Urothelium cell line (cell line): ENCODE measurements at places on chromosomes 16 and 17.
A peak's percentile ranks its signal among the peaks of the same experiment; 100 is the strongest.

DNA sequence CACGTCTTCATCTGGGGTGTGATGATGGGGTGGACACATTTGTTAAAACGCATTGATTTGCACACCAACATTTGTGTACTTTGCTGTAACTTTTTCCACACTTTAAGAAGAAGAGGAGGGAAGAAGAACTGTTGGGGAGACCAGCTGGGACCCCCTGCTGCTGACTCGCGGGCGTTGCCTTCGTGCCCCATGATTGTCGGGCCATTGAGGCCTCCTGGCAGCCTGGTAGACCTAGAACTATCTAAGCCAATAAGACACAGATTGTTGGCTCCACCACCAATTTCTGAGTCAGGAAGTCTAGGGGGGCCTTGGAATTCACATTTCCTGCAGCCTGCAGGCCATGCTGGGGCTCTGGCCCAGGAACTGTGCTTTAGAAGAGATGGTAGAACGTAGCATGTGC lies 105.5 kb downstream of the TNFRSF13B start:
- DNase-seq = no peak

- DNase-seq = no peak
These were observed 274.2 kb downstream of the XYLT1 start for GRCh38 chr16:17196526-17196925.

DNA sequence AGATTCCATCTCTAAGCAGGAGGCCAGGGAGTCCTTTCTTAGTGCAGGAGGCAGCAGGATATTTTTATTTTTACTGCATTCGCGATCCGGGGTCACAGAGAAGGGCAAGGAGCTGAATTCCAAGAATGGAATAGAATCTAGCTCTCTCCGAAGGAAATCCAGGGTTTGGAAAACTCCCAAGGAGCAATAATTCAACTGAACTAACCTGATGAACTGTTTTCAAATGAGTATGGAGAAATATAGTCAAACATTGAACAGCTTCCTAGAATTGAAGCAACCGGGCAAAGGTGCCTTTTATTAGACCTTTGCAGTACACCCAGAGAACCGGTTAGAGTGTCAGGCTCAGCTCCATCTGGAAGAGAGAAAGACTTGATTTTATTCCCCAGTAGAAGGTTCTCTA lies 120.7 kb upstream of the MAF start:
- DNase-seq = no peak

GRCh38 chr17:37829592-37830123 lies 84.8 kb upstream of the HNF1B start:
- DNase-seq = no peak

GRCh38 chr17:80924807-80925610 lies 66.6 kb upstream of the CHMP6 start:
- no peak for DNase-seq

DNA sequence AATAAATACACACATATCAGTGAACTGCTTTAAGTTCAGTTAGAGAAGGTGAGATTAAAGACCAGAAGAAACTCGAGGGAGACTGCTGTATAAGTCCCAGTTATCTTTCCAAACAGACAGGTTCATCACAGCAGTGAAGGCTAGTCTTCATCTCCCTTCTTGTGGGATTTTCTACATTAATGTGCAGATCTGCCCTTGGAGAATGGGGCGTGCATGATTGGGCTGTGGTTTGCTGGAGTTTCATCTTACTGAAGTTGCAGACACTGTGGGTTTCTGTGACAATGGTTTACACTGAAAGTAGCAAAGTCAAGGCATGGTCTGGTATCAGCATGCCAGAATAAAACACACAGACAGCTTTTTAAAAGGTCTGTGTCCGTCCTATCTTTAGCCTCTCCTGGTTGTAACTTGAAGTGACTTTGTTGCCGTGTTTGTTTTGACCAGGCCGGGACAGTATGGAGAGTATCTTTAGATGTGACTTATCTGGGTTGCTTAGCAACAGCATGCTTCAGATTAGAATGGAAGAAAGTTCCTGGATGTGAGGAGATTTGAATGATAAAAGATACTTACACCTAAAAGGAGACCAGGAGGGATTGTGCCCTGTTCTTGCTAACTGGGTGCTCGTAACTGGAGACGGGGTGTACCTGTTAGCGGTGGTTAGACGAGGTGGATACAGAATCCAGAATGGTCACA lies 16.1 kb downstream of the NAA60 start:
- DNase-seq = no peak

DNA sequence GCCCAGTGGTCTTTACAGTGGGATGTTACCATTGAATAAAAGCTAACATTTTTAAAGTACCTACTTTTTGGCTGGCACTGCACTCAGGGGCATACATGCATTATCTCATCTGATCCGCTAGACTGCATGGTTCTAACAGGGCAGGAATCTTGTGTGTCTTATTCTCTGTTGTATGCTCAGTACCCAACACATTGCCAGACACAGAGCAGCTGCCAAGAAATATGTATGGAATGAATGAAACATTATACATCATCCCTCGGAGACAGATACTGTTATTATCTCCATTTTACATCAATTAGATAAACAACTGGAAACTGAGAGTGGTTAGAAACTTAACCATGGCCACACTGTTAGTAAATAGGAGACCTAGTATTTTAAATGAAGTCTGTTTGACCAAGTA lies 74.1 kb upstream of the CDH11 start:
- DNase-seq = no peak

DNA sequence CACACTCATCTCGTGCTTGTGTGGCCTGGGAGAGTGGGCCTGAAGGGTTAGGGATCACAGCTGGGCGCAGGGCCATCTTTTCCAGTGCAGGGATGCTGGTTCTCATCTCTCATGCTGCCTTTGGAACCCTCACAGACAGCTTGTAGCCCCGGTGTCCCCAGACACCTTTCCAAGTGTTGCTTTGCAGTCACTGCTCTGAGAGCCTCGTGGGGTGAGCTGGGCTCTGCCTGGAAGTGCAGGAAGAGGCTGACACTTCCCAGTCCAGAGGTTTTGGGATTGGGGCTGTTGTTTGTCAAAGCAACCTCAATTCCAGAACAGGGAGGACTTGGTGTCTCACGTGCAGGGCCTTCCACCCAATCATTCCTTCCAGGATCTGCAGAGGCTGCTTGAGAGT lies 28.2 kb downstream of the TBX4 start:
- DNase-seq = no peak

- DNase-seq = no peak
These were observed 594 bp upstream of the SLC22A31 start for GRCh38 chr16:89200850-89201411.

DNA sequence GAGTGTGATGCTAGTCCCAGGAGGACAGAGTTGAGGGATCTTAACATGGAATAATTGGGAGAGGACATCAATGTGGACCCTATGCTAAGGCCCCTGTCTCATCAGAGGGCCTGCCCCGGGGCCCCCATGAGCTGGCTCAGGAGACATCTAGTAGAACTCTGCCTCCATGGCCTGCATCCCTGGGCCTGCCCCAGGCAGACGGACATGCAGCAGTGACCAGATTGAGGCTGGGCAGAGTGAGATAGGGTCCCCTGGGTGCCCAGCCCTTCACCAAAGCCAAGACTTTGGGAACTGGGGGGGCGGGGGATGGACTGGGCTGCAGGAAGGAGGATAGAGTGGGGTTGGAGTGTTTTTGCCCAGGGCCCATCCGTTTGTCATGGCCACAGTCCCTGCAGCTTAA lies 115.2 kb downstream of the CCDC182 start:
- no peak for DNase-seq

DNA sequence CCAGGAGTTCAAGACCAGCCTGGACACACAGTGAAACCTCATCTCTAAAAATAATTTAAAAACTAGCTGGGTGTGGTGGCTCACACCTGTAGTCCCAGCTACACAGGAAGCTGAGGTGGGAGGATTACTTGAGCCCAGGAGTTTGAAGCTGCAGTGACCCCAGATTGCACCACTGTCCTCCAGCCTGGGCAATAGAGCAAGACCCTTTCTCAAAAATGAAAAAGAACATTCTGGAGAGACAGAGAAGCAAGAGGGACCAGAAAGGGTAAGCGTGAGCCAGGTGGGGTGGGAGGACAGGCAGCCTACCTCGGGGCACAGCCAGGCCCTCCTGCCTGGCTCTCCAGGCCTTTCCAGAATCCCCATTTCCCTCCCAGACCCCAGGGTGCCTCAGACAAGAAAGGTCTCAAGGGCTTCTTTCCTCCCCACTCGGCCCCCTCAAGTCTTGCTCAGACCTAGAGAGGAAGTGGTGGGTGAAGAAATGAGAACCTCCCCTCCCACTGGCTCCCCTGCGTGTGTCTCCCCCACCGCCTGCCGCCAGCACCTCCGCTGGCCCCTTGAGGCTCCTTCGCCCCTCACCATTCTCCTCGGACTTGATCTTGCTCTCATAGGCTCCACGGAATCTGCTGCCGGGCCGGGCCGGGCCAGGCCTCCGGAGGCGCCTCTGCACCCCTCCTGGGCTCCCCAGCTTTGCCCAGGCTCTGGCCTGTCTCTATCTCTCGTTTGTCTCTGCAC lies 503 bp downstream of the C16orf54 start:
- DNase-seq = no peak

DNA sequence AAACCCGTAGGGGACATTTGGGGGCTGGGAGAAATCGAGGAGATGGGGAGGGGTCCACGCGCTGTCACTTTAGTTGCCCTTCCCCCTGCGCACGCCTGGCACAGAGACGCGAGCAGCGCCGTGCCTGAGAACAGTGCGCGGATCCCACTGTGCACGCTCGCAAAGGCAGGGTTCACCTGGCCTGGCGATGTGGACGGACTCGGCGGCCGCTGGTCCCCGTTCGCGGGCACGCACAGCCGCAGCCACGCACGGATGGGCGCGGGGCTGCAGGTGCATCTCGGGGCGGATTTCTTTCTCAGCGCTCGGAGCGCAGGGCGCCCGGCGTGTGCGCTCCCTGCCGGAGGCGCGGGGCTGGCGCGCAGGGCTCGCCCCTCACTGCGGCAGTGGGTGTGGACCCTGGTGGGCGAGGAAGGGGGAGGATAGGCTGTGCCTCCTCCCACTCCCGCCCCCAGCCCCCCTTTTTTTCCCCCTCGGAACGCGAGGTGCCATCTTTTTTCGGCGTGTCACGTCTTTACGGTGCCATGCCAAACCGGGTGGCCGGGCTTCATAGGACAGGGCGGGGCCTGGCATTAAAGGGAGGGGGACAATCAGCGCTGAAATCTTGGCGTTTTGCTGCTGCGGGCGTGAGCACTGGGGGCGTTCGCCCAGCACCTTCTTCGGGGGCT lies 1.1 kb downstream of the MAPT start:
- peak; percentile 59 for DNase-seq

- no peak for DNase-seq
These were observed 41.8 kb downstream of the SCNN1B start for GRCh38 chr16:23343643-23344612.

GRCh38 chr16:49550666-49551065 lies 177.1 kb downstream of the C16orf78 start:
- DNase-seq = no peak

DNA sequence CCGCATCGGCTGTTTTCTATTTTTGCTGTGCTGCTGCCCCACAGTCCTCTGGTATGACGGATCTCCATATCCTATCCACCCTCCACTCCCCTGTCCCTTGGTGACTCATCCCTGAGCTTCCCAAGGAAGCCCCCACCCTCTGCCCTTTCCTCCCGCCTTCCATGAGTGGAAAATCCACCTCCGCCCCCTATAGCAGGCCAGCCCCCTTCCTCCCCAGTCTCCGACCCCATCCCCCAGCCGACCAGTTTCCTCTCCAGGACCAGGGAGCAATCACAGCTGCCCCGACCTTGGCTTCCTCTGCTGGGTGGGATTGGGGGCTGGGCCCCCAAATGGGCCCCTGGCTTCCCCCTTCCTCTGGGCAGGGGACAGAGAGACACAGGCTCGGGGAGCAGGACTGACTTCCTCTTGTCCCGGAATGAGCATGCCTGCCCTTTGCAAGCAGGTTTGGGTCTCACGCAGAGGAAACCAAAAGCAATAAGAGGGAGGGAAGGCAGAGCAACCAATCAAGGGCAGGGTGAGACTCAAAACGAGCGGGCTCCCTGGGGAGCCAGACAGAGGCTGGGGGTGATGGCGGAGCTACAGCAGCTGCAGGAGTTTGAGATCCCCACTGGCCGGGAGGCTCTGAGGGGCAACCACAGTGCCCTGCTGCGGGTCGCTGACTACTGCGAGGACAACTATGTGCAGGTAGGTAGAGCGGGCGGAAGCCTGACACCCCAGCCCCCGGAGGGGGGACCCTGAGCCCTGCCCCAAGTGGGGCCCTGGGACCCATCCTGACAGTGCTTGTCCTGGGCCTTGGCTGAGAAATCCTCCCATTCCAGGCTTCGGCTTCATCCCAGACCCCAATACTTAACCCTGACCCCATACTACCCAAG lies at the start of the genes ABI3 and GNGT2:
Gene ABI3 (plus strand): TSS at position 550 of the 872 bp plus-strand sequence. CDS start 18 bp downstream, at position 568.
Gene GNGT2 (minus strand): TSS at position 417 of the 872 bp plus-strand sequence. CDS start 3,152 bp downstream, outside the sequence.
- peak; percentile 90 for DNase-seq

DNA sequence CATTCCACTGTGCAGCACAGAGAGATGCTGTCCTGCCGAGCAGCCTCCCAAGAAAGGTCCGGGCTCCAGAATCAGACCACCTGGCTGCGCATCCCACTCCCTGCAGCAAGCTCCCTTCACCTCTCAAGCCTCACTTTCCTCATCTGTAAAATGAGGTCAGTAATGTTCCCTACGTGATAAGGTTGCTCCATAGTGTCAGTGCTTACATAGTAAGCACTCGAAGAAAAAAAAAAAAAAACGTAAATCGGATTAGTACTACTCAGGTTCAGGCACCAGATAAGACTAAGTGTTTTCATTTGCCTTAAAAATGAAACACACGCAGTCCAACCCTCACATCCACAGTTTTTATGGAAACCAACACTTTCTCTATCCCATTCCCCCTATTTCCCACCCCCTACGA lies 76.7 kb downstream of the CCT6B start:
- DNase-seq = no peak

- no peak for DNase-seq
These were observed 82.3 kb downstream of the SDR42E1 start for GRCh38 chr16:81928975-81929374.

DNA sequence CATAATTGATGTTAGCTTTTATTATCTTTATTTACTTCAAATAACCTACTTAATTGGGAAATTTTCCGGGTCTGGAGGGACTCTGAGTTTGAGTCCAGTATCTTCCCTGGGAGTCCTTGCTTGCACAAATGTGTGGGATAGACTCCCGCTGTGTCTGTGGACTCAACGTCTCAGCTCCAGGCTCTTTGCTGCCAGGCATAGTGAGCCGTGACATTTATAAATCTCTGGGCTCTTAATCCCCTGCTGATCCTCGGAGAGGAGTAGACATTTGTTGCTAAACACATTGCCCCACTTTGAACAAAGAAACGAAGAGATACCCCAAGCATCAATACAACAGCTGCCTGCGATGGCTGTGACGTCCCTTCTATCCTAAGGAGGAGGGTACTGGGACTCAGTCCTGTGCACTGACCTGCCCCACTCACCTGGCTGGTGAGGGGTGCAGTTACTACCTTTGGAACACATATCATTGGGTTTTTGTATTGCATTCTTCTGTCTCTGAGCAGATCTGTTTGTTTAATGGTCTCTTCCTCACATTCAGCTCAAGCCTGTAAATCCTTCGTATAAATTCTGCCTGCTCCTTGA lies 316.9 kb downstream of the HAPSTR1 start:
- no peak for DNase-seq
